ENCODE measurements at places on chromosomes 3 and 15. TPM values are rescaled to one million over a fixed set of nuclear protein-coding genes. Genes with fewer than 3 reads are reported as not detected.

The KBTBD13 gene
- 1.6 TPM for polyA plus RNA-seq

The ADGRG7 gene
- not detected for polyA plus RNA-seq

The CLRN1 gene
- 0.99 TPM for polyA plus RNA-seq

The ARID3B gene
- polyA plus RNA-seq = 4.6 TPM

The PCLAF gene
- 21.5 TPM for polyA plus RNA-seq

The KBTBD8 gene
- polyA plus RNA-seq = 3.0 TPM

The PROK2 gene
- polyA plus RNA-seq = 0.33 TPM

The UROC1 gene
- not detected for polyA plus RNA-seq

The ATP2B2 gene
- 1.7 TPM for polyA plus RNA-seq

The IL5RA gene
- not detected for polyA plus RNA-seq

The LRTM1 gene
- polyA plus RNA-seq = 66.6 TPM

The WDR93 gene
- 0.12 TPM for polyA plus RNA-seq

The APBA2 gene
- polyA plus RNA-seq = 8.9 TPM

The NEK11 gene
- 7.6 TPM for polyA plus RNA-seq

The IL17RD gene
- 23.3 TPM for polyA plus RNA-seq

The COMMD2 gene
- 43.5 TPM for polyA plus RNA-seq

The ITPKA gene
- 0.23 TPM for polyA plus RNA-seq

The SLCO2A1 gene
- not detected for polyA plus RNA-seq

The XCR1 gene
- polyA plus RNA-seq = 0.21 TPM

The SNTN gene
- not detected for polyA plus RNA-seq

The A4GNT gene
- not detected for polyA plus RNA-seq

The C3orf70 gene
- 5.8 TPM for polyA plus RNA-seq

The CACNA2D2 gene
- 5.6 TPM for polyA plus RNA-seq
